ACHN (cell line): ENCODE measurements at places on chromosomes 2 and 18.

DNA sequence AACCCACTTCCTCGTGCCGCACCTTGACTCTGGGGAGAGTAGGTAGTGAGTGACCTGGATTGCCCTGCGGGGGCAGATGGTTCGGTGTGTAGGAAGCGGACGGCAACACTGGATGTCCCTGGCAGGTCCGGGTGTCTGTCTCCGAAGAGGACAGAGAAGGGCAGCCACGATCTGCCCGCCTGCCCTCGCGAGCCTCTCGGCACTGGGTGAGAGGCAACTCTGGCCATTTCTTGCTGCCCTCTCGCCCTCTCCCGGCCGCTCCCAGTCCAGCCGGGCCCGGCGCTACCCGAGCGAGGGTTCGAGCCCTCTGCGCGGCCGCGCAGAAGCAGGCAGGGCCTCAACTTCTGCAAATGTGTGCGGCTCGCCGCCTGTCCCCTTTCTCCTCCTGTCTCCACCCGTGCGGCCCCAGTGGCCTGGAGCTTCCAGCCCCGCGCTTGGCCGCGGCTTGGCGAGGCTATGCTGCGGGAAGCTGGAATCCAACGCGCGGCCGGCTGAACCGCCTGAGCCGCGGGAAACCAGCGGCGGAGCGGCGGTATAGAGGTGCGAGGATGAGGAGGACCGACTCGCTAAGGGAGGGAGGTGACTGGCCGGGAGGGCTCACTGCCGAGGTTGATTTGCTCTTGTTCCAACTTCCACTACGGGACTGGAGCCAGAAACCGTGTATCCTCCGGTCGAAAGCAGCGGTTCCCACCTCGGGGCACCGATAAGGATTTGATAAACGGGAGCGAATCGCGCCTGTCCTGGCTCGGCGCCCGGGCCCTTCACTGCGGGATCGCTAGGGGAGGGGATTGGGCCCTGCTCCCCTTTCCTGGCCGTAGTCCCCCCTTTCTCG is 1.5 kb downstream of the EPAS1 start:
- DNase-seq, result peak; percentile 64

GRCh38 chr2:231677632-231678104 is 30.7 kb upstream of the PTMA start:
- DNase-seq, result peak; percentile 85

DNA sequence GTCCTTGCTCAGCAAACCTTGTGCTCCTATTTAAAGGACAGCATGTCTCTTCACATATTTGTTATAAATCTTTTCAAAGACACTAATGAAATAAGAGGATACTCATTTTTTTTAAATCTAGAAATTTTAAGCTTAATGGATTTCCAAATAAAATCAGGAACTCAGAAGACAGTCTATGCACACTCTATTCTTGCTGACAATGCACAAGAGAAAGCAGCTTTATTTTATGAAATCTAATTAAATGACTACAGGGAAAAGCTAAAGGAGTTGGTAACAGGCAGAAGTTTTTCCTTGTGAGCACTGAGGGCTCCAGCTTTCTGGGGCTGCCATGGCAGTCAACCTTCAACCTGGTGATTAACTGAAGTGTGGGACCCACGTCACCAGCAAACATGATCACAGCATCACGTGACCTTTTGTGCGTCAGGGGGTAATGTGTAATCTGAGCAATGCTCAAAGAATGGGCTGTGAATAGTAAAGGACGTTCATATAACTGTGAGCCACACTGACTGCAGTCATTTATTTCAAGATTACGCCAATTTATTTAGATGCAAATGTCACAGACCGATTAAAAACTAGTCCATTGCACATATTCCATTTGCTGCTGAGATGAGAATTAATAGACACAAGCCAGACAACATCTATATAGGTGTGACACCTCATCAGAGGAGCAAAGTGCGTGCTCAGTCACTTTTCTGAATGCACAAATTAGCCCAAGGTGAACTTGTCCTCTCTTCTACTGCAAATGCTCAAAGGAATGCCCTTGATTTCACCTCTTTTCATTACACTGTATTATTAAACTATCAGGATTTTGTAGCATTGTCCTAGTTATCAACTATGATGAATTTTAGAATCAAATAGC is 11.6 kb upstream of the DNER start:
- peak; percentile 84 for DNase-seq

GRCh38 chr2:236449167-236449761 is 120.4 kb upstream of the ACKR3 start:
- no peak for DNase-seq

- DNase-seq, result peak; percentile 61
Observed at GRCh38 chr2:162317861-162318327, 590 bp downstream of the IFIH1 start.

GRCh38 chr2:43184339-43184895 is 42.0 kb downstream of the ZFP36L2 start:
- peak; percentile 85 for DNase-seq

- no peak for DNase-seq
Observed at GRCh38 chr18:80246445-80247392, 595 bp downstream of the PARD6G start.

DNA sequence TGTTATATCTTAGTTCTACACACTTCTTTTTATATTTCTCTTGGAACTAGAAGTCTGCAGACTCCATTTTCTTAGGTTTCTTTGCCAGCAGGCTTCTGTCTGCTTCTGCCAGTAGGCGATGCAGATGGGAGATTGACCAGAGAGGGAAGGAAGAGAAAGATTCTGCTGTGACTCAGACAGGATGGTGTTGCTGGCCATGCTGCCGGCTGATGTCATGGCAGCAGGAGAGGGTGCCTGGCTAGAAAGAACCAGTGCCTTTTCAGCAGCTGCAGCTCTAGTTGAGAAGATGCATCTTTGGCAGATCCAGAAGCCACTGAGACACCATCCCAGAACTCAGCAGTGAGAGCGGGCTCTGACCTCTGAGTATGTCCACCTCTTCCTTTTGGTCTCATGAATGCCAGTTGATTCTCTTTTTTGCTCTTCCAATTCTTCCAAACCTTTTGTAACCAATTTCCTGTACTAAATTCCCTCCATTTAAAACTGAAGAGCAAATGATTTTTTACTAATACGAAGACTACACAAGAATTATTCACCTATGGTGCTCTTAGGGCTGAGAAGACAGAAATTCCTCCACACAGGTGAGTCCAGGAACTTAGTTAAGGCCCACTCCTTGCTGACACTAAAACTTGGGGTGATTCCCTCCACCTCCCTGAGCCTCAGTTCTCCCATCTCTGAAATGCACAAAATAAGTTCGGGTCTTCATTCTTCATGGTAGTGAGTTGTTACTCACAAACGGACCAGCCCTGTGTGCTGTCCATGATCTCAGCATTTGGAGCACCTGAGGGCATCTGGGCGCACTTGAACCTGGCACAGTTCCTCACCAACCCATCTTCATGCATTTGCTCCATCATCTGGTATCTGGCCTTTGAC is 200.7 kb downstream of the MYCN start:
- DNase-seq, result no peak

DNA sequence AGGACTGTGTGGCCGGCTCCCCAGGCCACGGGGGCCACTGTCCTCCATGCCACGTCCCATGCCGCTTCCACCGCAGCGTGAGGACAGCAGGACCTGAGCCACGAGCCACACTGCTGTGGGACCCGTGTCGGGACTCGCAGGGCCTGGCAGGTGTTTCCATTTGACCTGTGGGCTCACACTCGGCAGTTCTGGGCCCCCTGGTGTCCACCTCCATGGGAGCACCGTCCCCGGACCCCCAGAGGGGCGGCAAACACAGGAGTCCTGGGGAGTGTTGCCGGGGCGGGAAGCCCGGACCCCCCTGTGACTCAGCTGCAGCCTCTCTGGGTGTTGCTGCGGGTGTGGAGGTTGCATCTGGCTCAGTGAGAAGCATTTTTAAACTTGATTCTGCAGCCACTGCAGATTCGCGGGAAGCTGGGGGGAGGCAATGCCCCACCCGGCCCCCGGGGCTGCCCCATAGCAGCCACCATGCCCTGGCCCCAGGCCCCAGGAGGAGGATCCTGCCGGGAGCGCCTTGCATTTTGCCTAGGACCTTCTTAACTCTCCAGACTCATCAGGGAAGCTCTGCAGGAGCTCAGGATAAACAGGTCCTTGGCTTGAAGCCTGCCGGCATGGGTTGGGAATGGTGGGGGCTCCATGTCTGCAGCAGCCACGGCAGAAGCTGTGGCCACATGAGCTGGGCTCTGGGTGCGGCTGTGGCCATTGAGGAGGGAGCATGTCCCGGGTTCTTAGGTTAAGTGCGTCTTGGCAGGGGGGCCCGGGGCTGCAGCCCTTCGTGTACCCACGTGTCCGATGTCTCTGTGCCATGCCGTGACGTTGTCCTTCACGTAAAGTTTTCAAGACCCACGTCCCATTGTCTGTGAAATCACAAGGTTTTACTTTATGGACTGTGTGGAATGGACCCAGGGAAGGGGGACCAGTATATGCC is 30.9 kb downstream of the NFATC1 start:
- no peak for DNase-seq
